Activated T-cell treated with anti-CD3 and anti-CD28 coated beads for 48 hours (primary cell): ENCODE measurements at places on chromosomes 1 and 21.

DNA sequence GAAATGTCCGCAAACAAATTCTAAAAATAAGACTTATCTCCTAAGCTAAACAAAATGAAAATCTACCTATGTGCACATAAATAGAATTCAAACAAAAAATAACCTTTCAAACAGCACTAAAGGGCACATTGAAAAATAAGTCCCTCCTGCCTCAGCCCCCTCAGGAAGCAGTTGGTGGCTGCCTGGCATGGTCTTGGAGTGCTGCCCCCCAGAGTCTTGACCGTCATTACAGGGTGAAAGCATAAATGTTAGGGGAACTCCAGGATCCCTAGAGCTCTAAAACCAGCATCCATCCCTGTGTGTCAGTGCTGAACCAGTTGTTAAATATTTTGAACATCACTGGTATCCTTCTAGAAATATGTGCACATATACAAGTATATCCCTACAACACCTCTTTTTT, 6.5 kb upstream of the NPL start:
- no peak for DNase-seq

GRCh38 chr1:37403166-37403565, 71.2 kb upstream of the ZC3H12A start:
- no peak for DNase-seq

GRCh38 chr1:201894343-201895119, 5.8 kb downstream of the SHISA4 start:
- no peak for DNase-seq

DNA sequence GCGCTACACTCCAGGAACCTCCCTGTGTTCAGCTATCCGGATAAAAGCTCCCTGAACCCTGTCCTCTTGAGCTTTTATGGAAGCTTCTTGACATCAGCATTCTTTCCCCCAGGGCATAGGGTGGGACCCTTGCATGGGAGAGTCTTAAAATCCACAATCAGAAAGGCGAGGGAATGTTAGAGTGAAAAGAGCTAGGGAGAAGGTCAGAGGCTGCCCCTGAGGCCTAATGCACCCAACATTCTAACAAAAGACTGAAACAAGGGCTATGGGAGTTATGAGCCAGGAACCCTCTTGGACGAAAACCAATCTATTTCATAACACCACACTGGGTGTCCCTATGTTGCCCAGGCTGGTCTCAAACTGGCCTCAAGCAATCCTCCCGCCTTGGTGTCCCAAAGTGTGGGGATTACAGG, 36.7 kb downstream of the NEK2 start:
- DNase-seq, result no peak

- DNase-seq, result no peak
Observed at GRCh38 chr1:210571356-210572284, 242.9 kb downstream of the HHAT start.

- no peak for DNase-seq
Observed at GRCh38 chr1:41355761-41356160, 5.5 kb upstream of the FOXO6 start.

DNA sequence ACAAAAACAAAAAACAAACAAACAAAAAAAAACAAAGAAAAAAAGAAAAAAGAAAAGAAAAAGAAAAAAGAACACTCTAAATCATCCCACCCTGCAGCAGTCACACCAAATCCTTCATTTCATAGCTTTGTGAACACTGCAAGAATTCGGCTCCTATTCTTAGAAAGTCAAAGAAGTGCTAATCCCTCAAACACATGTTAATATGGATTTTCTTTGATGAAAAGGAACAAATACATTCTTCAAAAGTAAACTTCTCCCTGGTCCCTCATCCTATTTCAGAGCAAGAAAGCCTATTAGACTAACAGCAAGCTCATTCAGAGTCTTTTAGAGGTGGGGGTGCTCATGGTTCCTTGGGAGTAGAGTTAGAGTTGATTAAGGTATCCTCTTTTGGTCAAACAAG, 7.2 kb upstream of the MRPL39 start:
- DNase-seq, result no peak
